ENCODE measurements at places on chromosomes 2 and 18.

DNA sequence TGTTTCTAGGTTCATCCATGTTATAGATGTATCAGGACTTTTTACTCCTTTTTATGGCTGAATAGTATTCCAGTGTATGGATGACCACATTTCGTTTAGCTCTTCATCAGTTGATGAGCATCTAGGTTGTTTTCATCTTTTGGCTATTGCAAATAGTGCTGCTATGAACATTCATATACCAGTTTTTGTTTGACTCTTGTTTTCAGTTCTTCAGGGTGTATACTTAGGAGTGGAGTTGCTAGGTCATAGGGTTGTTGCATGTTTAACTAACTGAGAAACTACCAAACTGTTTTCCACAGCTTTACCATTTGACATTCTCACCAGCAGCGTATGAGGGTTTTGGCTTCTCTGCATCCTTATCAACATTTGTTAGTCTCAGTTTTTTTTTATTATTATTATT is 25.8 kb upstream of the NAPG start:
- DNase-seq: no peak

DNA sequence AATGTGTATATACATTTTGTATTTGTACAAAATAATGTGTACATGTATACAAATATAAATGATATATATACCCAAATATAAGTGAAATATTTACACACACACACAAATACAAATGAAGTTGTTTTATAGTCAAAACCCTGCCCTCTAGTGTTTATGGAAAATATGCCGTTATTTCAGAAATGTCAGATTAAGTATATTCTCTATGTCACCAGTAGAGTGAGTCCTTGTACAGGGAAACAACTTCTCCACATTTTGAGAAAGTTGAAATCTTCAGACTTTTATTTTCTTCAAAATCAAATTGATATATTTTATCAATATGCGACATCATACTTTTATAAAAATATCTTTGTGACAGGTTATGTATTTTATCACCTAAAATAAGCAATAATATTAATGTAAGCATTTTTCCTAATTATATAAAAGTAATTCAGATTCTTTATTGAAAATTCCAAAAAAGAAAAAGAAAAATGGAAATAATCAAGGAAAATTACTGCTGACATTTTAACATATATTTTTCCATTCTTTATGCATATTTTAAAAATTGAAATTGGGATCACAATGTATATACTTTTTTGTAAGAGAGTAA is 22.4 kb downstream of the ARL6IP6 start:
- DNase-seq: no peak

DNA sequence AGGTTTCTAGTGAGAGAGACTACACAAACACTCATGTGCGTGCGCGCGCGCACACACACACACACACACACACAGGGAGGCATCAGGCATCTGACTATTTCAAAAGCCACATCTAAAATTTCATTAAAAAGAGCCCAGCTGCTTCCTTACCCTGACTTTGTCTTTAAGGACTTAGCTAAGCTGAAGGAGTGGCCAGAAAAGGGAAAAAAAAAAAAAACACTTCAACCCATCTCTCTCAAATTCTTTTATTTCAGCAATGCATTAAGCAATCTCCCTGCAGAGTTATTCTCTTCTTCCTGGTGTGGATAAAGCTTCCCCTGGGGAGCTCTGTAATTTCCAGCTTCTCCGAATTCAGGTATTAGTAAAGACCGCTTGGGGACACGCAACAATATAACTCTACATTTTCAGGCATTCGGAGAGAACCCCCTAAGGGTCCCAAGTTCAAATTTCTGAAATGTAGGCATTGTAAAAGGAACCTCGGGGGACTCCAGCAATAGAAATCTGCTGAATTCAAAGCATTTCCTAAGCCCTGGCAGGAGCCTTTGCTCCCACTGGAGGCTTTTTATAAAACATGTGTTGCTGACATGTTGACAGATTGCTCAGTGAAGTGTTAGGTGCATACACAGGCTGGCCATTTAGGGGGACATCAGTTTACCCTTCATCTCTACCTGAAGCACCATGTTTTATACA is 67.0 kb downstream of the ZNF521 start:
- DNase-seq: no peak

- DNase-seq: no peak
Observed at GRCh38 chr18:65081786-65082185, 669.0 kb upstream of the CDH7 start.

DNA sequence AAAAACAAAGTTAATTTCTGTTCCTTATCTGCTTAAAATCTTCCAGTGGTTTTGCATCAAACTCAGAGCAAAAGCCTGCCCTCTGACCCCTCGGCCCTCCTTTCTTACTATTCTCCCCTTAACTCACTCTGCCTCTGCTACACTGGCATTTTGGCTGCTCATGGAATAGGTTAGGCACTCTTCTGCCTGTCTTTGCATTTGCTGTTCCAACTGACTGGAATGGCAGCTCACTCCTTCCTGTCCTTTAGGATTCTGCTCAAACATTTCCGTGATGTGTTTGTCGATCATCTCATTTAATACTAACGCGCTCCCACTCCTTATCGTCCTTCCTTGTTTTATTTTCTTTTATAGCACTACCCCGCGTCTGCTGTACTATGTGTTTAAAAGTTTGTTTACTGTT is 815 bp downstream of the CEBPZ start:
- DNase-seq: no peak

- DNase-seq: no peak
Observed at GRCh38 chr2:204050681-204051080, 114.1 kb downstream of the ICOS start.

GRCh38 chr2:233007270-233007669 is 5.8 kb downstream of the NGEF start:
- no peak for DNase-seq

DNA sequence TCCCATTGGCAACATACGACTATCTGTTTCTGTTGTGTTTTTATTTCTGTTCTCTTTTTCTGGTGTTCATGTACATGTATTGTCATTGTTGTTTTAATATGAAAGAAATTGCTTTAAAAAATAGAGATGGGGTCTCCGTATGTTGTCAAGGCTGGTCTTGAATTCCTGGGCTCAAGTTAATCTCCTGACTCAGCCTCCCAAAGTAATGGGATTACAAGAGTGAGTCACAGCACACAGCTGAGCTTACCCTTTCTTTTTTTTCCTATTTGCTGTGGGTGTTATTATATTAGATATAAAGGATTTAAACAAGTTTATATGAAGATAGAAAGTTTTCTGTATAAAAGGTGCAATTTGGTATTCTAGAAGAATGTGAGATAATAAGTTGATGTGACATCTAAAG is 554.6 kb downstream of the DSC3 start:
- no peak for DNase-seq

DNA sequence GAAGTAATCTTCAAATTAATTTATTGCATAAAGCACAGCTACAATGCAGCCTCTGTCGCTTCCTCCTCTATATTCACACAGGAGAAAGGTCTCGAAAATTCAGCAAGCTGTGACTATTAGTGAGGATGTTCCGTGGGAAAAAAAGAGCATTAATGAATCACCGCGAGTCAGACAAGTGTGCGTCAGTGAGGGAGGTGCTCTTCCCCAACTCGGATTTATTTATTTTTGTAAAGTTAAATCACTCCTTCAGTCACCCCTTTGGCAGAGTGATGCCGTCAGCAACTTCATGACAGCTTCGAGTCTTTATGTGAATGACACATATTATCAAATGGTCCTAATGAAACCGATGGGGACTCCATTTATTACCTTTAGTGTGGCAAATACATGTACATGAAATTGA is 648.9 kb upstream of the SALL3 start:
- no peak for DNase-seq
